ENCODE measurements at places on chromosomes 13 and 19.

- no peak for DNase-seq
These were observed 2.8 kb upstream of the MKNK2 start for GRCh38 chr19:2053601-2054389.

DNA sequence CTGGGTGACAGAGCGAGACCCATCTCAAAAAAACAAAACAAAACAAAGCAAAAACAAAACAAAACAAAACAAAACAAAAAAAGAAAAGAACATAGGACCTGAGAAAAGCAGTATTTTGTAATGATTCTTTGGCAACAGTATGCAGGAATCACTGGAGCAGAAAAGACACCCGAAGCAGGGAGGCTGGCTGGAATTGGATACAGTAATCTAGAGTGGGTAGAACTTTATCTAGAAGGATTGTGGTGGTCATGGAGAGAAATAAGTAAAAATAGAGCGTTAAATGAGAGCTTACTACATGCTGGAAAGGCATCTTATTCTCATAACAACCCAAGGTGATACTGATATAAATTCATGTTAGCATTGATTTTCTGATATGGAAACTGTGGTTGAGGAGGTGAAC lies 51.2 kb downstream of the KLF5 start:
- DNase-seq, result no peak

GRCh38 chr19:2495651-2496316 lies 19.9 kb downstream of the GADD45B start:
- no peak for DNase-seq

- DNase-seq, result no peak
These were observed 177.4 kb upstream of the UBL3 start for GRCh38 chr13:30027569-30028455.

GRCh38 chr19:44710483-44710882 lies 11.5 kb downstream of the CEACAM16 start:
- no peak for DNase-seq

- DNase-seq, result no peak
These were observed 4.2 kb upstream of the TEX29 start for GRCh38 chr13:111316161-111316730.

GRCh38 chr13:102089177-102089576 lies 312.7 kb downstream of the FGF14 start:
- DNase-seq, result no peak

- no peak for DNase-seq
These were observed 6.6 kb upstream of the FLT1 start for GRCh38 chr13:28501547-28501946.

DNA sequence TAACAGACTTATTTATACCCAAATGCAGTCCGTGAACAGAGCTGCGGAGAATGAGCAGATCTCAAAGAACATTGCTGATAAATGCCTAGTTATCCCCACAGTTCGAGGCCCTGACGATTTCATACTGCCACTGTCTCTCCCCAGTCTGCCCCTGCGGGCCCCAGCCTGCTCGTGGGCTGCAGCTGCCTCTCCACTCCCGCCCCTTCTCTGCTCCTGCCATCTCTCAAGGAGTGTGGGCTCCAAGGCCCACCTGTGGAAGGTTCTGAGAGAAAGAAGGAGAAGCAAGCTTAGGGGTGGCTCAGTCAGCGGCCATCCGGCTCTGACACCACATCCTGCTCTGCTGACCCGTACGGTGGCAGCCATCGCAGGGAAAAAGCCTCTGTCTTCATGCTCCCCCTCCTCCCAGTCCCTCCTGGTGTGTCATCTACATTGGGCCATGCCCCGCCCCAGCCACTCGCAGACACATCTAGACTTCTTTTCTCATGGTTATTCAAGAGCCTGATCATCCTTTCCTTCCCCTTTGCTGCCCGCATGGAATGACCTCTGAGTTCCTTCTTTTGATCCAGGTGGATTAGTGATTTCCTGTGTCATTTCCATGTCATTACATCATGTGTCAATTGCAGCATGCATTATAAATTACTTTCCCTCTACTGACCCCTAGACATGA lies 52.0 kb downstream of the EPS15L1 start:
- DNase-seq, result no peak

GRCh38 chr19:29093553-29093908 lies 119.4 kb downstream of the UQCRFS1 start:
- DNase-seq, result no peak

GRCh38 chr13:102852556-102852955 lies 6.7 kb downstream of the ERCC5 start:
- DNase-seq, result no peak

DNA sequence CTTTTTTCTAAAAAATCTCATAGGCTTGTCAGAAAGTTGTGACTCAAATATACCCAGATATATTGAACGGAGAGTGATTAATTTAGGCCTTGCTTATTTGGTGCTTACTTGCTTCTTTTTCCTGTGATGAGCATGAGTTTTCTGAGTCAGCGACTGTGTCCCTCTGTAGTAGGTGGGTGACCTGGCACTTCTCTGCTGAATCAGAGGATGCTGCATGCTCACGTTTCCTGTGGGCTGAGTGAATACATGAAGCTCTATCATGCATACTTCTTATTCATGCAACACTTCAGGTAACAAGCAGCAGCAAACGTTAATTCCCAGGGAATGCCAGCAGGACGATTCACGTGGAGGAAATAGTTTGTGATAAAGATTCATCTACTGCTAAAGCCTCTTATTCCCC lies 245.0 kb downstream of the KLF5 start:
- no peak for DNase-seq

DNA sequence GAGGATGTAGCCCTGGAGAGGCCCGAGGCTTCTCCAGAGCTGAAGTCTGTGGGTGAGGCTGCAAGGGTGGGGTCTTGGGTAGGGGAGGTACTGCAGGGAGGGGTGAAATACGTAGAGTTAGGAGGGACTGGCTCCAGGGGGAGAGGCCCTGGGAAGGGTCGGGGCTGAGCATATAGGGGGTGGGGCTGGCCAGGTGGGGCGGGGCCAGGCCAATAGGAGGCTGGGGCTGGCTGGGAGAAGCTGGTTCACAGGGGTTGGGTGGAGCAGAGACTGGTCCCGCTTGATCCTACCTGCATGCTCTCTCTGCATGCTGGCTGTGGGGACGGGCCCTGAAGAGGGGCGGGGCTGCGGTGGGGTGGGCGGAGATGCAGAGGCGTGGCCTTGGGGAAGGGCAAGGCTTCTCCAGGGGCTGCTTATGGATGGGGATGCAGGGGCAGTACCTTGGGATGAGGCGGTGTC lies 51.9 kb downstream of the CELF5 start:
- DNase-seq, result peak; percentile 81

- no peak for DNase-seq
These were observed 23.9 kb downstream of the SLC25A42 start for GRCh38 chr19:19087676-19088075.

GRCh38 chr19:29928831-29929230 lies 13.2 kb upstream of the URI1 start:
- DNase-seq, result no peak

DNA sequence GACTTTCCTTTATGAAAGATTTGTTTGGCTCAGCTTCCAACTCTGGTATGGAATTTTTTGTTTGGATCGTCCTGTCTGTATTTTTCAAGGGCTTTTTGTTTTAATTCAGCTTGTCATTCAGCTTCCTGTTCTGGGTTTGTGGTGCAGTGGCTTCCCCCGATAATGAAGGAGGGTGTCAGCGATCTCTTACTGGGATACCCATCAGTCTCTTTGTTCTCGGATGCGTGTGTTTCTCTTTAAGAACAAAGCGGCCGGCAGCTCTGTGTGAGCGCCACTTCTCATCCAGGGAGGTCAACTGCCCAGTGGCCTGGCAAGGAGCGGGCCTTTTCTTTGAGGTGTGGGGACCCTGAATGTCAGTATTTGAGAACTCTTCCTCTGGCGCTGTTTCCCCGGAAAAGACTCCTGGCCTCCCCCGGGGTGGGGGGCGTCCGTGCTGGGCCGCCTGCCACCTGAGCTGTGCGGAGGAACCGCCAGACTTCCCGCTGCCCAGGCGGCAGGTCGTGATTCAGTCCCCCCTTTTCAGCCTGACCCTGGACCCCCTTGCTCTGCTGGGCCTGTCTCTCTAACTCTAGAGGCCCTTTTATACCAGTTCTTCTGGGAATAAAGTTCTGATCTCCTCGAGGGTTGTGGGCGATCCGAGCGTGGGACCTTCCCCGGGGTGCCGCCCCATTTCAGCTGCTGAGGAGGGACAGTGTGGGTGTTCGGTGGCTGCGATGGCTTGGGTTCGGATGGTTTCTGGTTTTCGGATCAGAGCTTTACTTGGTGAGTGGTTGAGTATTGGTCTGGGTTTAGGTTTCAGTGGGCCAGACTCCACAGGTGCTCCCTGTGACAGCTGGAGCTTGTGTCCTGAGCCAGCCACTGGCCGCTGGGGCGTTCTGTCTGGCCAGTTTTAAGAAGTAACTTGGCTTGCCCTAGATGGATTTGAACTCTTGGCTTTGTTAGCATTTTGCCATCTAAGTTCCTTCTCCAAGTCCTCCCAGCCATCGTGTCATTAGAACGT lies 3.4 kb downstream of the SF3A2 start:
- no peak for DNase-seq

- no peak for DNase-seq
These were observed 17.0 kb upstream of the NCCRP1 start for GRCh38 chr19:39179754-39180153.

DNA sequence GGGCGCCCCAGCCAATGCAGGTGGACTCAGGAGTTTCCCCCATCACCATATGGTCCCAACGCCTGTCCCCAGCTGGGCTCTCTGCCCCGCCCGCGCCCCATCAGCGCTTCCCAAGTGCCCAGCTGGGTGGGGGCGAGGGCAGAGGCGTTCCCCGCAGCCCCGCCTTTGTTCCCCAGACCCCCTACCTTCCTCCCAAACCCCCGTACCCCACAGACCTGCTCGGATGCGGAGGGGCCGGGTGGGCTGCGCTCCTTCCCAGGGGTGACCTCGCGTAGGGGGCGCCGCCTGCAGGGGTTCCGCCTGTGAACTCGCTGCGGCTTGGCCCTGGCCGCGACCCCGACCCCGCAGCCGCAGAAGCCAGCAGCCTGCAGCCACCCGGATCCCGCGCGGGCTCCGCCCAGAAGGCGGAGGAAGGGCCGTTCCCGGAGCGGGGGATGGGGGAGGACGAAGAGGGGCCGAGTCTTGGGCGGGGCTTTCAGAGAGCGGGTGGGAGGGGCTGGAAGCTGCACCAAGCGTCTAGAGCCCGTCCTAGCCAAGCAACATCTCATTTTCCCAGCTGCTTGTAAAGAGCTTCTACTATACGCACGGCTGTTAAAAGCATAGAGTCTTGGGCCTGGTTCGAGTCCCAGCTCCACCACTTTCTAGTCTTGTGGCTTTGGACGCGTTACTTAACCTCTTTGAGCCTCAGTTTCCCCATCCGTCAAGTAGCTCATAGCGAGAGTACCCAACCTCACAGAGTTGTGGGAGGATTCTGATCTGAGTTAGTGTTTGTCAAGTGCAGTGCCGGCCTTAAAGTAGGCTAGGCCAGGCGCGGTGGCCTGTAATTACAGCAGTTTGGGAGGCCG lies at the start of gene RAB3D:
RAB3D (minus strand) TSS at position 404 of the 845 bp plus-strand sequence. CDS start 2,258 bp downstream, outside the sequence.
- peak; percentile 77 for DNase-seq

DNA sequence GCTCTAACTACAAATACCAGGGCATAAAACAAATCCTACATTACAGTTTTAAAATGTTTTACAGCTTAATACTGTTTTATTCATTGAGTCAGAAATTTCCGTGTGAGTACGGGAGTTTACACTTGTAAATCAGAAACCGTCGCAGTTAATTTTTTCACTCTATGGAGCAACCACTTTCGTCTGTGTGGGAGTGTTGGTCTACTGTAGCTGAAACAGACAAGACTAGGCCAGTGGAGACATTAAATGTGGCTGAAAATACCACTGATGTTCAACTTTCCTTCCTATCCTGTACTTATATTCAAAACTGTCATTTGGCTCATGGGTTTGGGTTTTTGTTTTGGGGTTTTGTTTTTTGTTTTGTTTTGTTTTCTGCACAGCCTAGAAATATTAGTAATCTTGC lies 268.7 kb downstream of the DCT start:
- no peak for DNase-seq

GRCh38 chr19:2270423-2271233 lies 11.3 kb downstream of the PEAK3 start:
- DNase-seq, result no peak

GRCh38 chr13:93476175-93476574 lies 249.6 kb downstream of the GPC6 start:
- DNase-seq, result no peak

GRCh38 chr19:49151267-49152118 lies 3.7 kb downstream of the HRC start:
- DNase-seq, result peak; percentile 99

- DNase-seq, result no peak
These were observed 47.9 kb downstream of the LYL1 start for GRCh38 chr19:13054626-13055212.

GRCh38 chr13:102768909-102769308 lies 4.7 kb downstream of the TEX30 start:
- DNase-seq, result no peak

DNA sequence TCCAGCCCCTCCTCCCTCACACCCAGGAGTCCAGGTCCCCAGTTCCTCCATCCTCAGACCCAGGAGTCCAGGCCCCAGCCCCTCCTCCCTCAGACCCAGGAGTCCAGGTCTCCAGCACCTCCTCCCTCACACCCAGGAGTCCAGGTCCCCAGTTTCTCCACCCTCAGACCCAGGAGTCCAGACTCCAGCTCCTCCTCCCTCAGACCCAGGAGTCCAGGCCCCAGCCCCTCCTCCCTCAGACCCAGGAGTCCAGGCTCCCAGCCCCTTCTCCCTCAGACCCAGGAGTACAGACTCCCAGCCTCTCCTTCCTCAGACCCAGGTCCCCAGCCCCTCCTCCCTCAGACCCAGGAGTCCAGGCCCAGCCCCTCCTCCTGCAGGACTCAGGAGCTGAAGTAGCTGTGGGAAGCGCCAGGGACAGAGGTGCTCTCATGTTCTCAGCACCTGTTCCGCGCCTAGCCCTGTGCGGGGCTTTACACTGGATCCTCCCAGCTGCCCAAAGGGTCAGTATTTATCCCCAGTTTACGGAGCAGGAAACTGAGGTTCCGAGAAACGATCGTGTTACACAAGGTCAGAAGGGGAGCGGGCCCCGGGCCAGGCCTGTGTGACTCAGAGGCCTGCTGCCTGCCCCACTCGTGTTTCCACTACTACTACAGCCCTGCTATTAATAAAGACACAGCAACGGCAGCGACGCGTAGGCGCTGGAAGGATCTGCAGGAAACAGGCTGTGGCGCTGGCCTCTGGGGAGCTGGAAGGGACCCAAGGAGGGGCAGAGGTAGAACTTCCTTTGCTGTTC lies 1.7 kb upstream of the SBK3 start:
- no peak for DNase-seq

DNA sequence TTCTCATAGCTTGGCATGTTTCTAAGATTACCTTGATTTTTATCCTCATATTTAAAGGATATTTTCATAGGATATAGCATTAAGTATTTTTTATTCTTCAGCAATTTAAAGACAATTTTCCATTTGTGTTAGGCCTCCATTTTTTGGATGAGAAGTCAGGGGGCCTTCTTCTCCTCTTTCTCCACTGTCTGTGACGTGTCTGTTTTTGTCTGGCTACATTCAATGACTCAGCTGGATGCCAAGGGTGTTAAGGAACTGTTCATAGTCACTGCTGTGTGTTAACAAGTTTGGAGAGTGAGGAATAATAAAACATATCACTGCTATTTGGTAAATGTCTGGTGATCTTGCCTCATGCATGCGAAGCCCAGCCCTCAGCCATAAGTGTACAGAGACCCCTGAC lies 36.4 kb downstream of the ZNF582 start:
- no peak for DNase-seq

All from NCI-H187 (cell line).